ENCODE measurements at places on chromosomes 12 and 14.

- DNase-seq: no peak
- H3K36me3 ChIP-seq: no peaks in the 10 kb centered on the region
- H3K27me3 ChIP-seq: no peaks in the 10 kb centered on the region
- no peaks in the 10 kb centered on the region for H3K4me1 ChIP-seq
These were observed 23.3 kb upstream of the CCER1 start for GRCh38 chr12:90978117-90978770.

GRCh38 chr12:112685321-112685720 is 106.2 kb upstream of the RPH3A start:
- H3K4me1 ChIP-seq: no peaks in the 10 kb centered on the region
- no peak overlapping the region for H3K4me3 ChIP-seq
- no peaks in the 10 kb centered on the region for H3K36me3 ChIP-seq
- DNase-seq: no peak
- H3K27me3 ChIP-seq: no peaks in the 10 kb centered on the region

DNA sequence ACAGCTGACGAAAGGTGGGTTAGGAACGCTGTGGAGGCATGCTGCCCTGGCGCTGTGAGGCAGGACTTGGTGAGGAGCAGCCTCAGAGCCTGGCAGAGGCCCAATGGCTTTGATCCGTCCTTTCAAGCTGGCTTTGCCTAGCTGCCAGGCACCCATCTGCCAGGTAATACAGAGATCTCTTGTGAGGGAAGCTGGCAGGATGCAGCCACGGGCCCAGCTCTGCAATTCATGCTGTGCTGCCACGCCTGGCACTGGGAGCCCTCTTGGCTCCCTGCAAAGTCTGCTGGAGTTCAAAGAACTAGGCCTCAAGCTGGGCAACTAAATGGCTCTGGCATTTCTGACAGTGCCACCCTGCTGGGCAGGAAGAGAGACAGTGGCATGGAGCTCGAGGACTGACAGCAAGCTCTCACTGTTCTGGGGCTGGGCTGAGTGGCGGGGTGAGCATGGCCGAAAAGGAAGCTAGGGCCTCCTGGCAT is 18.7 kb downstream of the IQSEC3 start:
- H3K36me3 ChIP-seq: no peaks in the 10 kb centered on the region
- H3K27ac ChIP-seq: no peak overlapping the region
- peak; percentile 81 for DNase-seq
- H3K4me1 ChIP-seq: no peaks in the 10 kb centered on the region
- no peak overlapping the region for H3K4me3 ChIP-seq

DNA sequence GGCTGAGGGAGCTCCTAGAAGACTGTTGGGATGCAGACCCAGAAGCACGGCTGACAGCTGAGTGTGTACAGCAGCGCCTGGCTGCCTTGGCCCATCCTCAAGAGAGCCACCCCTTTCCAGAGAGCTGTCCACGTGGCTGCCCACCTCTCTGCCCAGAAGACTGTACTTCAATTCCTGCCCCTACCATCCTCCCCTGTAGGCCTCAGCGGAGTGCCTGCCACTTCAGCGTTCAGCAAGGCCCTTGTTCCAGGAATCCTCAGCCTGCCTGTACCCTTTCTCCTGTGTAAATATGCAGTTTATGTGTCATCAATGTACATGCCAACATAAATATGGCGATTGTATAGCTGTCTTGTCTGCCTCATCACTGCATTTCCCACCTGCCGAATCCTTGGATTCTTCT is 7.5 kb downstream of the AMHR2 start:
- no peak overlapping the region for H3K4me3 ChIP-seq
- no peak for DNase-seq
- no peaks in the 10 kb centered on the region for H3K36me3 ChIP-seq
- H3K27ac ChIP-seq: no peak overlapping the region
- H3K4me1 ChIP-seq: no peaks in the 10 kb centered on the region
- H3K27me3 ChIP-seq: no peaks in the 10 kb centered on the region

GRCh38 chr12:27104546-27104945 is 22.2 kb upstream of the C12orf71 start:
- no peaks in the 10 kb centered on the region for H3K27me3 ChIP-seq
- DNase-seq: no peak
- H3K36me3 ChIP-seq: no peaks in the 10 kb centered on the region
- no peak overlapping the region for H3K27ac ChIP-seq
- H3K4me3 ChIP-seq: no peak overlapping the region

GRCh38 chr14:23615856-23616255 is 20.3 kb upstream of the DHRS2 start:
- no peak overlapping the region for H3K4me3 ChIP-seq
- H3K36me3 ChIP-seq: no peaks in the 10 kb centered on the region
- no peak for DNase-seq
- H3K27ac ChIP-seq: no peak overlapping the region
- no peaks in the 10 kb centered on the region for H3K27me3 ChIP-seq

DNA sequence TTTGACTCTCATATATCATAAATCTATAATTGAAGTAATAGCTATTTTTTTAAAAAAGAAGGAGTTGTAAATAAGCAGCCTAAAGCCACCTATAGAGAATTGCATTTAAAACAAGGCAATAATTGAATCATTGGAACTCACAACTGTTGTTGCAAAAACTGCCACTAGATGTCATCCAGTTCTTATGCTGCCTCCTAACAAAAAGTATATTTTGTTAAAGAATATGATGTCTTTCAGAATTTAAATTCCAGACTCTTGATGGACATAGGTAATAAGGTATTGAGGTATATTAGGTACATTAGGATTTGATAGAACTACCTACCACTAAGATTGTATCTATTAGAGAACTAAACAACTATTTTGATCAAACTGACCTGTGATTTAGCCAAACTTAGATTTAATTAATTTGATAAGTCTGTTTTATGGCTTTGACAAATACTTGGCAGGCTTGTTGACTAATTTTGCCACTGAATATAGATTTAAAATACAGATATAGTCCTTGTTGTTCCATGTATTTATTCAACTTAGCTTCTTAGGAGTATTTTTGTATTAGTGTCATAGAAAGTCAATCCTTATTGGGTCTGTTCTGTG is 401.4 kb downstream of the RPL10L start:
- H3K4me3 ChIP-seq: no peak overlapping the region
- DNase-seq: no peak
- H3K36me3 ChIP-seq: no peaks in the 10 kb centered on the region
- H3K27ac ChIP-seq: no peak overlapping the region
- no peaks in the 10 kb centered on the region for H3K27me3 ChIP-seq
- H3K4me1 ChIP-seq: no peaks in the 10 kb centered on the region

DNA sequence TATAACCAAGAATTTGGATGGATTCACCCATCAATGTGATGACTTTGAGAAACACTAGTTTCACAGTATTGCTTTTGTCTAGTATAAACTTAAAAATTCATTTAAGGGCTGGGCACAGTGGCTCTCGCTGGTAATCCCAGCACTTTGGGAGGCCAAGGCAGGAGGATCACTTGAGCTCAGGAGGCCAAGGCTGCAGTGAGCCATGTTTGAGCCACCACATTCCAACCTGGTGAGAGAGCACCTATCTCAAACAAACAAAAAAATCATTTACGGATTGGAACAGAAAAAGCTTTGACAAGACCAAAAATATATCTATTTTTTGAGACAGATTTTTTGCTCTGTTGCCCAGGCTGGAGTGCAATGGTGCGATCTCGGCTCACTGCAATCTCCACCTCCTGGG is 27.5 kb downstream of the GNS start:
- no peaks in the 10 kb centered on the region for H3K4me1 ChIP-seq
- H3K4me3 ChIP-seq: no peak overlapping the region
- no peak for DNase-seq
- H3K36me3 ChIP-seq: peaks cover 2% of the 10 kb centered on the region

GRCh38 chr14:67077921-67078320 is 111.3 kb upstream of the GARIN2 start:
- no peaks in the 10 kb centered on the region for H3K27me3 ChIP-seq
- H3K27ac ChIP-seq: no peak overlapping the region
- no peak overlapping the region for H3K4me3 ChIP-seq
- H3K36me3 ChIP-seq: no peaks in the 10 kb centered on the region
- no peaks in the 10 kb centered on the region for H3K4me1 ChIP-seq

DNA sequence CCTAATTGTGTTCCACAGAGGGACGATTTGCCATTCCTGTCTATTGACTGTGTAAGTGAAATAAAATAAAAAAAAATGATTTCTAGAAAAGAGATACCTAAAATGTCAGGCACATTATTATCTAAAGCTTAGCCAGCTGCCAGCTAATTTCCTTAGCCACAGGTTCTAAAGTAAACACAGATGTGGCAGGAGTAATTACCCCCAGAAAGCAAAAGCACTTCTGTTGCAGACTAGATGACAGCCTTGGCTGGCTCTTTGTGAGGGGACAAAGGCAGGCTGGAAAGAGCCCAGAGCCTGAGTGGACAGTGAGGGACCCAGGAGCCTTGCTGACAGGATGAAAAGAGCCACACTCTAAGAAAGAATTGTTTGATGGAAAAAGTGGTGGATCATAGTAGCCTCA is 418.1 kb downstream of the LRIG3 start:
- no peak overlapping the region for H3K4me3 ChIP-seq
- DNase-seq: no peak
- H3K36me3 ChIP-seq: no peaks in the 10 kb centered on the region

- no peaks in the 10 kb centered on the region for H3K27me3 ChIP-seq
- no peaks in the 10 kb centered on the region for H3K4me1 ChIP-seq
- no peak overlapping the region for H3K4me3 ChIP-seq
- DNase-seq: no peak
- no peaks in the 10 kb centered on the region for H3K36me3 ChIP-seq
- H3K27ac ChIP-seq: no peak overlapping the region
These were observed 50.9 kb upstream of the PPFIA2 start for GRCh38 chr12:81809829-81810595.

- H3K4me3 ChIP-seq: no peak overlapping the region
- H3K27ac ChIP-seq: no peak overlapping the region
- H3K4me1 ChIP-seq: no peaks in the 10 kb centered on the region
These were observed 1079.4 kb downstream of the TMEM121 start for GRCh38 chr14:106605548-106606448.

- no peaks in the 10 kb centered on the region for H3K27me3 ChIP-seq
- peaks cover 9% of the 10 kb centered on the region for H3K4me1 ChIP-seq
- DNase-seq: no peak
- H3K36me3 ChIP-seq: no peaks in the 10 kb centered on the region
These were observed at the start of gene MAP3K12 for GRCh38 chr12:53499266-53500141. Gene MAP3K12, minus strand, starts transcription at chr12:53499458. Its CDS starts 12,067 bp downstream, at chr12:53487391.

GRCh38 chr14:91258876-91259275 is 14.4 kb upstream of the GPR68 start:
- no peaks in the 10 kb centered on the region for H3K27me3 ChIP-seq
- DNase-seq: no peak
- H3K4me3 ChIP-seq: no peak overlapping the region
- H3K27ac ChIP-seq: no peak overlapping the region

GRCh38 chr12:62736596-62736995 is 198.4 kb downstream of the PPM1H start:
- DNase-seq: no peak
- no peaks in the 10 kb centered on the region for H3K36me3 ChIP-seq
- H3K27ac ChIP-seq: no peak overlapping the region
- H3K4me3 ChIP-seq: no peak overlapping the region
- H3K27me3 ChIP-seq: no peaks in the 10 kb centered on the region

DNA sequence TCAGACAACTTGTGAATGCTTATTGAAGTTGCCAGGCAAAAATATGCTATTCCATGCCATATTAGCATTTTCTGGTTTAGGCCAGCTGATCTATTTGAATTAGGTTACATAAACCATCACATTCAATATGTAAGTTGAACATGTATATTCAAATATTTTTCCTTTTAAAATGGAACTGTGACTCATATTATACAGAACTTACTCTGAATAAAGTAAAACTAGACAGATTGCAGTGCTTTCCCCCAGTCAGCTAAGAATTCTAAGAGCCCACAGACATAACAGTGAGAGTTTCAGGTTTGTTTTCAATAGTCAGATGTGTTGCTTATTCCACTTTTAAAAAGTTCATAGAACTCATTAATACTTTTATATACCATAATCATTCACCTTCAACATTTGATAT is 119.8 kb downstream of the MGST1 start:
- DNase-seq: no peak
- no peak overlapping the region for H3K4me3 ChIP-seq
- no peak overlapping the region for H3K27ac ChIP-seq
- H3K27me3 ChIP-seq: no peaks in the 10 kb centered on the region
- H3K4me1 ChIP-seq: no peaks in the 10 kb centered on the region

DNA sequence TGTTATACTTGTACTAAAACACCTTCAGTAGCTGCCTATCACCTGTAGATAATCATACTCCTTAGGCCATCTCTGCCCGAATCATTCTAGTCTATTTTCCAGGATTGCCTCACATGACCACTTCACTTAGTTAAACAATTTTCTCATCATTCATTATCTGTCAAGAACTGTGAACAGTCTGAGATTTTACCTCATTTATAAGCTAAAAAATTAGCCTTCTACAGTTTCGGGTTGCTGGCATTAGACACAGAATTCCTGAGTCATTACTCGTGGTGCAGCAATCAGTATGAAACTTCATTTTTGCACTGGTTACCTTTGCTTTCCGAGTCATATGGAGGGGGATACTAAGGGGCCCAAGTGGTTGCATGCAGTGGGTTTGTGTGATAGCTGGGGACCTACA is 57.6 kb upstream of the OTOGL start:
- no peak overlapping the region for H3K4me3 ChIP-seq
- H3K27ac ChIP-seq: no peak overlapping the region
- DNase-seq: no peak
- H3K4me1 ChIP-seq: no peaks in the 10 kb centered on the region
- H3K27me3 ChIP-seq: no peaks in the 10 kb centered on the region

GRCh38 chr12:75937486-75937885 is 94.1 kb downstream of the PHLDA1 start:
- H3K27me3 ChIP-seq: no peaks in the 10 kb centered on the region
- no peaks in the 10 kb centered on the region for H3K4me1 ChIP-seq
- no peak overlapping the region for H3K27ac ChIP-seq
- no peak overlapping the region for H3K4me3 ChIP-seq
- no peaks in the 10 kb centered on the region for H3K36me3 ChIP-seq
- DNase-seq: no peak

DNA sequence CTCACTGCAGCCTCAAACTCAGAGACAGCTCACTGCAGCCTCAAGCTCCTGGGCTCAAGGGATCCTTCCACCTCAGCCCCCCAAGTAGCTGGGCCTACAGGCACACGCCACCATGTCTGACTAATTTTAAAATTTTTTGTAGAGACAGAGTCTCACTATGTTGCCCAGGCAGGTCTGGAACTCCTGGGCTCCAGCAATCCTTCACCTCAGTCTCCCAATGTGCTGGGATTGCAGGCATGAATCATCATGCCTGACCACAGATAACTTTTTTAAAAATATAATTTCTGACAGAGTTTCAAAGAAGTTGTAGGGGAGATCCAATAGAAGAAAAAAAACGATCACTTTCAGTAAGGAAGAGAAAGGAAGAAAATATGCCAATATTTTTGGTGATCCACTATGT is 189.7 kb upstream of the CDKN3 start:
- H3K27me3 ChIP-seq: no peaks in the 10 kb centered on the region
- no peak overlapping the region for H3K4me3 ChIP-seq
- no peaks in the 10 kb centered on the region for H3K36me3 ChIP-seq
- no peak for DNase-seq
- H3K4me1 ChIP-seq: no peaks in the 10 kb centered on the region

DNA sequence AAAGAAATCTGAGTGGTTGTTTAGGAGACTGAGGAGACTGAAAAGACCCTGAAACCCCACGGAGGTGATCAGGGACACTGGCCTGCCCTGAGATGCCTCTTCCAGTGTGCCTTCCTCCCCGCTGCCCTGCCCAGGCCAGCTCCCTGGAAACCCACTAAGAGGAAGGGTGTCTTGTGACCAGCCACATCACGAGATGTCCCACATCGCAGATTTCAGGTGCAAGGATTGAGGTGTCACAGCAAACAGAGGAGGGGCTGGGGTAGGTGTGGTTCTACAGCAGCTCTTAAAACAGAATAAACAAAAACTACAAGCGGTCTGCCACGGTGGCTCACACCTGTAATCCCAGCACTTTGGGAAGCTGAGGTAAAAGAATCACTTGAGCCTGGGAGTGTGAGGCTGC is 184.3 kb upstream of the C14orf180 start:
- DNase-seq: no peak
- H3K36me3 ChIP-seq: no peaks in the 10 kb centered on the region
- H3K4me3 ChIP-seq: no peak overlapping the region
- H3K27ac ChIP-seq: no peak overlapping the region
